Cardiac fibroblast (primary cell): ENCODE measurements at places on chromosomes 13 and 19.

DNA sequence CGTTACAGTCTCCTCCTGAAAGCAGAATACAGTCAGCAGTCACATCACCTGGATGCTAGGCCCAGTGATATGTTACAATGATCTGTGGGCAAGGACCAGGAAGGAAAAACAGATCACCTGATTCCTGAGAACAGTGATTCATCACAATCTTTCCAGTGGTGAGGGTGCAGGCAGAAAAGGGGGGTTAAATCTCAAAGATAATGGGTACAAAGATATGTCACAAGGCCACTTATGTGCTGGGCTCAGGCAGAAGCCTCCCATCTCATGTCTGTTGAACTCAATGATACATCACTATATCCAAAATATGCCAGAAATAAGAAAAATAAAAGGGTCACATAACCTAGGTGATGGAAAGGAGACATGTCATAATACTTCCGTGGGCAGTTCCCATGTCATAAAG is 10.8 kb upstream of the ZNF91 start:
- DNase-seq: no peak

- no peak for DNase-seq
Measured at GRCh38 chr19:40378509-40378908, 11.5 kb downstream of the HIPK4 start.

DNA sequence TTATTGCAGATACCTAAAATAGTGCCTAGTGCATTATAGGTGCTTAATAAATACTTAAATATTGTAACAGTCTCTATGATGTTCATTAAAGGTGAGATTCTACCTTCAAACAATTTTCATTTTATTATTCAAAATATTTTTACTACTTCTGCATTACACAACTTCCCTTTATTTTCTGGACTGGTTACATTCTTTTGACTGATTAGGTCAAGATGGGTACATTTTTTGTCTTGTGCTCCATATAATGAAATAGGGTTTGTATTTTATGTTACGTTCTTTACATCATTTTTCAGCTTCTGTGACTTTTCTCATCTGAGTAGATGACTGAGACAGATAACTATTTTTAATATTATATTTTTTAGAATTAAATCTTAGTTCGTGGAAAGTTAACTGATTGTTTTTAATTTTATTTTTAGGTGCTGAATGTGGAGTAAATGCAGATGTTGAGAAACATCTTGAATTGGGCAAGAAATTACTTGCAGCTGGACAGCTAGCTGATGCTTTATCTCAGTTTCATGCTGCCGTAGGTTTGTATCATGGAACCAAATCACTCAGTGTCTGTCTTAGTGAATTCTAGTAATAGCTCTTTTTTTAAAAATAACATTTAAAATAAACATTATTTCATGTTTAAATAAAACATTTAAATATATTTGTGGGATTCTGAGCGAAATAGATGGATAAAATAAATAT is 32.0 kb downstream of the DNAJC3 start:
- DNase-seq: peak; percentile 30

DNA sequence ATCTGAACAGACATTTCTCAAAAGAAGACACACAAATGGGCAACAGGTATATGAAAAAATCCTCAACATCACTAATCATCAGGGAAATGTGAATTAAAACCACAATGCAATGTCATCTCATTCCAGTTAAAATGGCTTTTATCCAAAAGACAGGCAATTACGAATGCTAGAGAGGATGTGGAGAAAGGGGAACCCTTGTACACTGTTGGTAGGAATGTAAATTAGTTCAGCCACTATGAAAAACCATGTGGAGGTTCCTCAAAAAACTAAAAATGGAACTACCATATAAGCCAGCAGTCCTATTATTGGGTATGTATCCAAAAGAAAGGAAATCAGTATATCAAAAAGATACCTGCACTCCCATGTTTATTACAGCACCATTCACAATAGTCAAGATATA is 24.7 kb upstream of the ZC3H13 start:
- DNase-seq: no peak

DNA sequence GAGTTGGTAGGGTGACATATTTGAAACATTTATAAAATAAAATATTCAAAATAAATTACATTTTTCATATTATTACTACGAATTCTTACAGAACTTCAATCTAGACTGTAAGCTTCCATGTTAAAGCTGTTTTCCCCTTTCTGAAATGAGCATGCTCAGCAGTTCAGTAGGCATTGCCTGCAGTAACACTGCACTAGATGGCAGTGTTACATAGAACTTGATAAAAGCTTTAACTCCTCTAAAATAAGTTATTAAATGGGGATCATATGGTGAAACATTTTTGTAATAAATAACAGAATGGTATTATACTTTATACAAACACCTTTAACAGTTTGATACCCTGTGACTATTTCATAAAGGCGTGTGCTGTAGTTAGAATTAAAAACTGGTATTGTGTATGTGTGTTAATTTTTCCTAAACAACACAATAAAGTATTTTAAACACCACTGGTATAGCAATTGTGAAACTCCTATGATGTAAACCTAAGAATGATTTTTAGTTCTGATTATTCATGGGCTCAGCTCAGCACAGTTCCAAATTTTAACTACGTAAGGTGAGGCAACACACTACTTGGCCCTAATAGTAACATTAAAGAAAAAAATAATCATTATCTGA is 11.6 kb upstream of the GPR18 start:
- peak; percentile 79 for DNase-seq
